ENCODE measurements at places on chromosomes 3 and 15.

DNA sequence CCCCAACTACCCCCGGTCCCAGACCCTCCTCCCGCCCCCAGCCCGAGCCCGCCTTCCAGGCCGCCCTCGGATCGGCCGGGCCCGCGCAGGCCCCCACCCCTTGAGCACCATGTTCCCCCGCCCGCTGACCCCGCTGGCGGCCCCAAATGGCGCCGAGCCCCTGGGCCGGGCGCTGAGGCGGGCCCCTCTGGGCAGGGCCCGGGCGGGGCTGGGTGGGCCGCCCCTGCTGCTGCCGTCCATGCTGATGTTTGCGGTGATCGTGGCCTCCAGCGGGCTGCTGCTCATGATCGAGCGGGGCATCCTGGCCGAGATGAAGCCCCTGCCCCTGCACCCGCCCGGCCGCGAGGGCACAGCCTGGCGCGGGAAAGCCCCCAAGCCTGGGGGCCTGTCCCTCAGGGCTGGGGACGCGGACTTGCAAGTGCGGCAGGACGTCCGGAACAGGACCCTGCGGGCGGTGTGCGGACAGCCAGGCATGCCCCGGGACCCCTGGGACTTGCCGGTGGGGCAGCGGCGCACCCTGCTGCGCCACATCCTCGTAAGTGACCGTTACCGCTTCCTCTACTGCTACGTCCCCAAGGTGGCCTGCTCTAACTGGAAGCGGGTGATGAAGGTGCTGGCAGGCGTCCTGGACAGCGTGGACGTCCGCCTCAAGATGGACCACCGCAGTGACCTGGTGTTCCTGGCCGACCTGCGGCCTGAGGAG, 472 bp downstream of the CHST14 start:
- no peak for DNase-seq

DNA sequence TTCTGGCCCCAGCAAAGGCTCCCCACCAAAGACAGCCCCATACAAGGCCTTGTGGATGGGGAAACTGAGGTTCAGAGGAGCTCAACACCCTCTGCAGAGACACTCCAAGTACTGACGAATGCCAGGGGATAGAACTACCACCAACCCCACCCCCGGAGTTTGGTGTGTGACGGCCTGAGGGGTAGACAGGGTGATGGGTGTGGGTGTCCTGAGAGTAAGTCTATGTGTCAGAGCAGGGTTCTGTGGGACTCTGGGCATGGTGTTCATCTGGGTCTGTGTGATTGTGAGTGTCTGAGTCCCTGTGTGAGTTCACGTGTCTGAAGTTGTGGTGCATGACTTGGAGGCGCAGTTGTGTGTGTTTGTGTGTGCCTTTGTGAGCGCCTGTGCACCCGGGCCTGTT, 7.4 kb downstream of the PTH1R start:
- DNase-seq = no peak

DNA sequence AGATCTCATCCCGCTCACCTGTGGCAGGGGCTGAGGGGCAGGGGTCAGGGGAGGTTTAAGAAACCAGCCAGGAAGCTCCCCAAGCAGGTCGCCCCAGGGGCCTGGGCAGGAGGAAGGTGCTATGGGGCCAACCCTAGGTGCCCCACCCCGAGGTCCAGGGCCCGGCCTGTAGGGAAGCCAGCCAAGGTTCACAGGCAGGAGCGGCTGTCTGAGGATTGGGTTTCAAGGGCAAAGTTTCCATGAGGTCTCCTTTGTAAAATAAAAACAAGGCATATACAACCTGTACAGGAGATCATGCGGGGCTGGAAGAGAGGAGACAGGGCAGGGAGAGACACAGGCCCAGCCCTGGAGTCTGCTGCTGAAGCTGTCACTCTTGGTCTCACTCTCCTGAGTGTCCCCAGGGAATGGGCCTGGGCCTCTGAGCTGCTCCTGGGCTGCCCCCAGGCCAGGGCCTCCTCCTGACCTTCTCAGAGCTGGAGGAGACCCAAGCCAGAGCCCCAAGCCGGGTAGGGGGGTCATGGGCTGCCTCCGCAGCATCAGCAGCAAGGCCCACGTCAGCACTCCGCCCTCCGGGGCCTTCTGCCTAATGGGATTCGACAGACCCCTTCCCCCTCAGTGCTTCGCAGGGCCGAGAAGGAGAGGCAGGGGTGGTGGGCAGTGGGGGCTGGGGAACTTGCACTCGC, 5.5 kb downstream of the CPLX3 start:
- no peak for DNase-seq

- DNase-seq = no peak
Observed at GRCh38 chr3:152638707-152639450, 196.1 kb upstream of the P2RY1 start.

- DNase-seq = no peak
Observed at GRCh38 chr3:56915966-56916586, 114.3 kb upstream of the ARHGEF3 start.

GRCh38 chr15:71788646-71789579, 21.4 kb upstream of the NR2E3 start:
- DNase-seq = no peak

GRCh38 chr15:52466716-52467115, 62.0 kb downstream of the MYO5A start:
- DNase-seq = no peak

DNA sequence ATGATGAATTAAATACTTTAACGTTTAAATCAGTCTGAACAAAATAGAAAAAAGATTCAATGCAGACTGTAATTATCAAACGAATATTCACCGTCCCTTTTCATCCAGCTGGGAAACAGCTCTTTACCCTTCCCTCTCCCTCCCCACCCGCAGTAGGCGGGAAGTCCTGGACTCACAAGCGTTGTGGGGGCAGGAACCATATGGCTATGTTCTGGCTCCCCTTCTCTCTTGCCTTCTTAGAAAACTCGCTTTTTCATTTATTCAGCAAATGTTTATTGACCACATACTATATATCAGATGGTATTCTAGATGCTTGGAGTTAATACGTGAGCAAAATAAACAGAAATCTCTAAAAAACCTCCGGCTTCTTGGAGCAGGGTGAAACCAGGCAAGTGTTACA, 715 bp upstream of the SCAPER start:
- no peak for DNase-seq

DNA sequence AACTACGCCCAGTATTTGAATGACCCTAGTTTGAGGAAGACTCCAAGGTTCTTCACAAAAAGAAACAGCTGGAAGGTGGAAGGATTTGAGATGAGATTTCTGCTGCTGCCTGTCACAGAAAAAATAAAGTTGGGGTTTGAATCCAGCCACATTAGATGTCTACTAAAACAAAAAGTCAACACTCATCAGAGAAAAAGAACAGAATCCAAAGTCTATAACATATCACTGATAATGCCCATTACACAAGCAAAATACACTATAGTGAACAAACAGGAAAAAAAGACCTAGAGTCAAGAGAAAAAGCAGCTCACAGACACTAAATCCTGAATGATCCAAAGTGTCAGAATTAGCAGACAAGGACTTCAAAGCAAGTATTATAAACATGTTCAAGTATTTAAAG, 56.0 kb downstream of the RFX7 start:
- no peak for DNase-seq

DNA sequence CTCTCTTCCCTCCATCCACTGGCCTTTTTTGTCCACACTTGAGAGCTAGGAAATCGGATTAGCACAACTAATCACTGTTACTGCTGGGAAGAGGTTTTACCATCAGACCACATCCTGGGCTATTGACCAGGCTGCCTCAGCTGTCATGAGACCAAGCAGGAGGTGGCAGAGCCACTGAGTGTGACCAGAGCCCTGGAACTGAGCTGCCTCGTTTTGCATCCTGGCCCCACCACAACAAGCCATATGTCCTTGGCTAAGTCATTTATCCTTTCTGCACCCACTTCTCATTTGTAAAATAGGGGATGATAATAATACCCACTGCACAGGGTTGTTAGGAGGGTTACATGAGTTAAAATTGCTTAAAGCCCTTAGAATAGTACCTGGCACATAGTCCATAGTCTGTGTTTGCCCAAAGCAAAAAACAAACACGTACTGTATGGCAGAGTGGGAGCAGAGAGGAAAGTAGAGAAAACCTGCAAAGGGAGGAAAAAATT, 34.1 kb downstream of the TMEM158 start:
- DNase-seq = no peak

- no peak for DNase-seq
Observed at GRCh38 chr3:146117406-146118285, 43.3 kb downstream of the PLOD2 start.

DNA sequence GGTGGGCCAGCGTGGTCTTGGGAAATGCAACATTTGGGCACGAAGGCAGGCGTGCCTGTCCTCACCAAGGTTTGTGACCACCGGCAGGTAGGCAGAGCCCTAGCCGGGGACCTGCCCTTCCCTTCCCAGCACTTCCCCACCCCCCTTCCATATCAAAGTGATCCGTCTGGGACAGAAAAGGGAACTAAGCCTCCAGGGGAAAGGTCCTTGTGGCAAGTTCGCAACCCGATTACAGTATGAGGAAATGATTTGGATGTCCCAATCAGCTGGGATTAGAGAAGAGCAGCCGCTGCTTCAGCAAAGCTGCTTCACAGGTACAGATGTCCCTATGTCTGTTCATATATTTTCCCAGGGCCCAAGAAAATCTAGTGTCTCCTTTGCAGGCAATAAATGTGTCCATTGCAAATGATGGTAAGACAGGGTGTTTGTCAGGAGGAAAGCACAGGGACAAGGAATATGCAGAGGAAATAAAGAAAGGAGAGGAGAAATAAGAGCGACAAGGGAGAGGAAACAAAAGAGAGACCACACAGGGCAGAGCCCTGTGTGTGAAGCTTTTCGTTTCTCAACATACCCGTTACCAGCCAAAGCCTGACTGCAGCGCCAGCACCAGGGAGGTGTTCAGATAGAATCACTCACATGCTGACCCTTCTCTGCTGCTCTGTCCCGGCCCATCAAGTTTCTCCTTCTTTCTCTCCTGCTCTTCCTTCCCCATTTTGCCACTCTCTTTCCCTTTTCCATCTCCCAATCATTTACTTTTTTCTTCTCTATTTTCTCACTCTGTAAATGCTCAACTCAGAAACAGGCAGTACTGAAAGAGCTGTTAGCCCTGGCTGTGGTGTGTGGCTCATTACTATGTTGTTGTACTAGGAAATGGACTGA, 17.4 kb upstream of the SECISBP2L start:
- no peak for DNase-seq

- no peak for DNase-seq
Observed at GRCh38 chr15:99424131-99424571, 141.6 kb upstream of the MEF2A start.

DNA sequence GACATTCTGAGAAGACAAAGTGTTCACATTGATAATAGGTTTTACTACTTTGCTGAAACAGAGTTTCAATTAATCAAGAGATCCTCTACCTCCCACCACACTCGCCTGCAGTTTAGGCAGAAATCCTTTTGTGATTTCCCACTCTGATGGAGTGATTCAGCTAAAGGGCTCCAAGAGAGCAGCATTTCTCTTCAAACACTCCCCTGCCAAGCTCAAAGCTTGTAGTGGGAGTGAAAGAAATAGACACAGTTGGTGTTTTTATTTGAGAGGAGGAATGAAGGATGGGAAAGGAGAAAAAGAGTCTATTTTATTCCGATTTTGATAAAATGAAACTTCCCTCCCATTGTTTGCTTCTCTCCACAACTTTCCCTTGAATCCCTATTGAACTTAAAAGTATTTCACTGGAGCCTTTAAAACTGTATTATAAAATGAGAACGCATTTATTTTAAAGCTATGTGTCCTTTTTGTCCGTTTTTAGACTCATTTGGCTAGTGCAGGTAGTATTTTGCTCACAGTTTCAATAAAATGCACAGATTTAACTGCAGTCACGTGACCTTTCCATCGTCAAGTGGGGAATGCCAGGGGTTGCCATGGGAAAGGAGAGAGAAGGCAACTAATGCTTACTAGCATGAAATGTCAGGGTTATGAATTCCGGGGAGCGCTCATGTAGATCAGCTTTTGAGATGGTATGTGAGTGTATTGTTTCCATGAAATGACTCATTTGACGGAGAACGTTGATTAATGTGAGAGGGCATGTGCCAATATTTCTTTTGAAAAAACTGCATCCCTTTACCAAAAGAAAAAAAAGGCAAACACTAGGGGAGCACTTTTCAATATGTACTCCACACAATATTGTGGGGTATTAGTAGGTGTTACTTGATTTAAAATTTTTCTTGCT, 7.7 kb upstream of the OSBPL11 start:
- DNase-seq = no peak

- no peak for DNase-seq
Observed at GRCh38 chr3:63167113-63167512, 111.0 kb upstream of the SYNPR start.

DNA sequence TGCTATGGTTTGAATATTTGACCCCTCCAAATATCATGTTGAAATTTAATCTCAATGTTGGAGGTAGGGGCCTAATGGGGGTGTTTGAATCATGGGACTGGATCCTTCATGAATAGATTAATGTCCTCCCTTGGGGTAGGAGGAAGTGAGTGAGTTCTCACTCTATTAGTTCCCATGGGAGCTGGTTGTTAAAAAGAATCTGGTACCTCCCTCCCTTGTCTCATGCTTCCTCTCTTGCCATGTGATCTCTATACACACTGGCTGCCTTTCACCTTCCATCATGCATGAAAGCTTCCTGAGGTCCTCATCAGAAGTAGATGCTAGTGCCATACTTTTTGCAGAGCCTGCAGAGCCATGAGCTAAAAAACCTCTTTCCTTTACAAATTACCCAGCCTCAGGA, 177.7 kb upstream of the MCTP2 start:
- DNase-seq = no peak

- DNase-seq = no peak
Observed at GRCh38 chr15:56868170-56868569, 50.3 kb upstream of the TCF12 start.

- peak; percentile 58 for DNase-seq
Observed at GRCh38 chr3:132721479-132722164, 587 bp downstream of the NPHP3 start.

DNA sequence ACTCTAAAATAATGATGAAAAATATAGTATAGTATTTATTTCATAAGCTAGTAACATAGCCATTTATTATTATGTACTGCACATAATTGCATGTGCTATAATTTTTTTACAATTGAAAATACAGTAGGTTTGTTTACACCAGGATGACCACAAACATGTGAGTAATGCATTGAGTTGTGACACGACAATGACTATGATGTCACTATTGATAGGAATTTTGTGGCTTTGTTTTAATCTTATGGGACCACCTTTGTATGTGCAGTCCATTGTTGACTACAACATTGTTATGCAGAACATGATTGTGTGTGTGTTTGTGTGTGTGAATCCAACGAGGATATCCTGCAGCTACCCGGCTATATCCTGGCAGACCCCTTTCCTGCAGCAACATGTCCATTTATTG, 372.2 kb upstream of the MCTP2 start:
- DNase-seq = no peak

GRCh38 chr15:98758224-98758623, 109.9 kb downstream of the IGF1R start:
- peak; percentile 65 for DNase-seq

GRCh38 chr3:25663347-25663868, 1.3 kb downstream of the TOP2B start:
- peak; percentile 45 for DNase-seq

GRCh38 chr3:172061724-172062184, 22.4 kb downstream of the FNDC3B start:
- DNase-seq = peak; percentile 25

- peak; percentile 44 for DNase-seq
Observed at GRCh38 chr3:141789281-141789680, 26.1 kb downstream of the GRK7 start.

Measured in hematopoietic multipotent progenitor cell treated with erythropoietin and hydrocortisone succinate and interleukin-3 and kit ligand, for 8 days (in vitro differentiated cells).